ENCODE measurements at places on chromosomes 13 and 19.

DNA sequence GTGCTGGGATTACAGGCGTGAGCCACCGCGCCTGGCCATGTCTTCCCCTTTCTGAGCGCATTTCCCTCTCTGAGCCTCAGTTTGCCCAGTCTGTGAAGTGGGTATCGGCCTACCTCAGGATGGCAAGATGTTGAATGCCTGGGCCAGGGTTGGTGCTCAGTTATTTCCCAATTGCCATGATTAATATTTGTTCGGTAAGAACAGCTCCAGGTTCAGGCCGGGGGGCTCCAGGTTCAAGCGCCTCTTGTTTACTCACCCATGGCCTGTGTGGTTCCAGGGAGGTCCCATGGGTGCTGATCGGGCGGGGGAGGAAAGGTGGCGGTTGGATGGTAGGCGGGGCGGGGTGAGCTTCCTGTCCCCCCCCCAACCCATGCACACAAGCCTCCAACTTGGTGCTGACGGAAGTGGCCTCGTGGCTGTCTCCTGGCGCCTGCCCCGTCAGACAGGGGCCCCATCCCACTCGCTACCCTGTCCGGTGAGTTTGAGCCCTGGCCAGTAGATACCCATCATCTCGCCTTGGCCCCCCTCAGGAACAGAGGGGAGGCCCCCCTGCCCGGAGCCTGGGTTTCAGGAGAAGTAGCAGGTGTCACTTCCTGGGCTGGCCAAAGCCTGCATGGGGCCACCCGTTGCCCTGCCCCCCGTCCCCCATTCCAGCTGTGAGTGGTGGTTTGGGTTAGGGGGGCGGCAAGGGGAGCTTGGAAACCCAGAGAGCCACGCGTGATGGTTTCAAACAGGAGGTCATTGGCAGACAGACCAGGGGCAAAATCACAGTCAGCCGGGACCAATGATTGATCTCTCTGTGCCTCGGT lies at the start of gene FCHO1:
TSS of gene FCHO1 (plus strand) at position 375 of the 809 bp plus-strand sequence. CDS start 3,688 bp downstream, outside the sequence.
- DNase-seq: no peak

DNA sequence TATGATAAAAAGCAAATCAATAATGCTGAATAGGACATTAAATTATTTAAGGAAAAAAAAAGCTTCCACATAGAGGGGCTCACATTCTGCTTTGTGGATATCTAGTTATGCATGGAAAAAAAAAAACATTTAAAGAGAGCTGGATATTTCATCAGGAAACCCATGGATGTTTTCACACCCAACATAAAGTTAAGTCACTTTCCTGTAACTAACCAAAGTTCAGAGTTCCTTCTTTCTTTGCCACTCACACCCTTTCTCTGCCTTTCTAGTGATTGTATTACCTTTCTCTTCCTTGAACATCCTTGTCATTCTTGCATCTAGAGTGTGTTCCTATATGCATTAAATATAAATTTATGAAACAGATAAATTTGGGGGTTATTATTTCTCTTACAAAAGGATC lies 47.2 kb downstream of the RFXAP start:
- no peak for DNase-seq

GRCh38 chr13:105599477-105600037 lies 935.9 kb downstream of the EFNB2 start:
- DNase-seq: no peak

GRCh38 chr19:39498798-39499642 lies at the start of gene DLL3:
Gene DLL3 (plus strand): TSS chr19:39498947. CDS start chr19:39498975, 28 bp downstream.
- DNase-seq: peak; percentile 49

DNA sequence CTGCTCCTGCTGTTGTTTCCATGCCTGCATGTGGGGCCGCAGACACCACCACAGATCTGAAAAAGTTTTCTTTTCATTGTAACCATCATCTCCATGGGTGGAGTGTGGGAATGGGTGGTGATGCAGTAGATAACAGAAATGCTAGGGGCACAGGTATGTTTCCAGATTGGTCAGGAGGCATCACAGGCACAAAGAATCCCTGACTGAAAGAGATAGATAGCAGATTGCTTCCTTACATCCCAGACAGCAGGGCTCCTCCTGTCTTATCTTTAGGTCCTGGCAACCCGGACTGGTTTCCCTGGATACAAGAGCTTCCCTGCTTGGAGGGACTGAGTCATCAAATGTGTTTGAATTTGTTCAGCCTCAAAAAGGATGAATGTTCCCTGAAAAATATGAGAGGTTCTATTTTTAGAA lies 1937.6 kb downstream of the PCDH9 start:
- no peak for DNase-seq

DNA sequence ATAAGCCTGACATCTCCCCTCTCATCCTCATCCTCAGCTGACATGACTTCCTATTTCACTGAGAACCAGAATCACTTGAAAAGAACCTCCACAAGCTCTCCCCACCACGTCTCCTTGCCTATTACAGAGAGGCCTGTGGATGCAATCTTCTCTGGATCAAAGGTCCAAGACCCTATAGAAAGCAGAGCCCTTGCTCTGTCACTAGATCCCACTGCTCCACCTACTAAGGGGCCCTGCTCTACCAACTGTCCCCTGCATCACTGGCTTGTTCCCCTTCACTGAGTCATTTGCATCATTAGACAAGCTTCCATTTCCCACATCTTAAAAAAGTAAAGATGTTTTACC lies 40.8 kb downstream of the RCBTB2 start:
- DNase-seq: no peak

DNA sequence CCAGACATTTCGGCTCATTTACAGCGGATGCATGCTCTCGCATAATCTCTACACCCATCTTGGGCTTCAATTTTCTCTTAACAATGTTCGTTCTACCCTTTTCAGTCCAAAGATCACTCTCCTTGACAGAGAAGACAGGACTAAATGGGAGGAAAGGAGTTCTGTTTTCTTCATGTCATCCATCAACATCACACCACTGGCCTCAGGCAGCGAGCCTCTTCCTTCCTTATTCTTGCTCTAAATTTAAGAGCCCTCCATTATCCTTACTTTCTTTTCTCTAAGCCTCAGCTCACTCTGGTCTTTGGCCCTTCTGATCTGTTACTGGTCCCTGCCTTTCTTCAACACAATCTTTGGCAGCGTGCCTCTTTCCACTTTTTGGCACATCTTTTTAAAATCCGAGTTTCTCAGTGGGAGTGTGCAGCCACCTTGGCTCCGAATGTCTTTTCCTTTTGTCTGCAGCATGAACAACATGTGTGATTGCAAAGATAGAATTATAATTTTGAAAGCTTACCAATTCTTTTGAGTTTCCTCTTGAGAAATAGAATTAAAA lies 98.7 kb downstream of the FAM216B start:
- no peak for DNase-seq

- no peak for DNase-seq
These were observed 25.8 kb upstream of the SLC7A9 start for GRCh38 chr19:32895384-32895783.
